ENCODE measurements at places on chromosomes 16 and 17.

DNA sequence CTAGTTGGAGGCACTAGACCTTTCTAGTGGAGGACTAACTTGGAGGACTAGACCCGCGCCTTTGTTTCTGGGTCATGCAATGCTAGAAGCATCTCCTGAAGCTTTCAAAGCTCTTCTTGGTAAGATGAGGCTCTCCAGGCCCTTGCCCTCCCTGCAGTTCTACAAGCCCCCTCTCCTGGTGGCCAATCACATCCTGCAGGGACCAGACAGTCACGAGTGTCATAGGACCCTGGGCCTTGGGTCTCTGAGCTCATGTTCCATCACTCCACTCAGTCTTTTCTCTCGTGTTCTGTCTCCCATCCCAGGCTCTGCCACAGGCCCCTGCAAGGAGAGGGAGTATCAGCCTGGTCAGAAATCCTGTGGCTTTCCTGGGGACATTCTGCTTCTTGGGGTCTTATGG lies 119.6 kb downstream of the CYLD start:
- DNase-seq: no peak

DNA sequence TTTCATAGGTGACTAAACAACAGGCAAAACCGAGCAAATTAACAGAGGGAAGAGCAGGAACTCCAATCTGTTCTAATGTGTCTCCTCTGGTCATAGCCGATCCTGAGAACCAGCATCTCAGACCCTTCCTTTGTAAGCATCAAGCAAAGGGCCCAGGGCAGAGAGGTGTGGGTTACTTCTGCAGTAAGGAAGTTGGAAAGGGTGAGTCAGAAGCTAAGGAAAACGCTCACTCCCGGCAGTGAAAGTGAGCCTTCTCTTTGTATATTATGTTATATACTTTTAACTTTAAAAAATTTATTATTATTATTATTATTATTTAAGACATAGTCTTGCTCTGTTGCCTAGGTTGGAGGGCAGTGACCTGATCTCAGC lies 77.7 kb downstream of the MRM3 start:
- DNase-seq: peak; percentile 39

GRCh38 chr17:67379251-67379630 lies 2.2 kb downstream of the PITPNC1 start:
- no peak for DNase-seq

- no peak for DNase-seq
These were observed 4.5 kb downstream of the TUBD1 start for GRCh38 chr17:59888145-59888750.

DNA sequence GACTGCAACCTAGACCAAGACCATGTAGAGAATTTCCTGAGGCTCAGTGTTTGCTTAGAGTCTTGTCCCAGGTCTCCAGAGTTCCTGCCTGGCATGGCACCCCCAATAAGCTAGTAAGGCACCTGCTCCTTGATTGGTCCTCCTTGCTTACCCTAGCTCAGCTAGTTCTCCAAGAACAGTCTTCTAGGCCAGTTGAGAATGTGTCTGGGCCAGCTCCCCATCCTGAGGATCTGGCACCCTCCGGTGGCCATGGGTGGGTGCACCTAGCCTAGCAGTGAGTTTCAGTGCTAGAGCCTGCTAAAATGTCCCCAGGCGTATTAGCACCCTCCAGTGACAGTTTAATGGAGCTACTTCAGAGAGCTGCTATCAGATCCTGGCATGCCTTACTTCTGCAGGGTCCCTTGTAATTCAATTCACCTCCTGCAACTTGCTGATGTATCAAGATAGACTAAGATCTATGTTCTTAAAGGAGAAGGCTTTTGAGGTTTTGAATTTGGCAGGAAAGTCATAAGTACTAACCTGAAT lies 44.4 kb upstream of the MED13 start:
- peak; percentile 65 for DNase-seq

DNA sequence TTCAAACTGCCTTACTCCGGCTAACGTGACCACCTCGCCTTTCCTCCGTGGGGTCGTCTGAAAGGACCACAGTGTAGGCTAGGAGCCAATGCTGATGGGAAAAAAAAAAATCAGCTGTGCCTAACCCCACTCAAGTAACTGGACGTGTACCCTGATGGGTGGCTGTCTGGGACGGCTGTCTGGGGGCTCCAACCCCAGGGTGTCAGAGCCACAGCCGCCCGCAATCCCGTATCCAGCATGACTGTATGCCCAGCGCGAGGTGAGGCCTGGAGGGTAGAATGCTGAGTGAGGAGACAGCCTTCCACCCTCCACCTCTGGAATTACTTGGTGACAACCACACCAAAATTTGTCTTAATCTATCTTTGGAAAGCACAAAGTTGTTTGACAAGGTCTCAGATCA lies 2.8 kb downstream of the CSNK1D start:
- DNase-seq: no peak

- DNase-seq: peak; percentile 17
These were observed 30.9 kb downstream of the SOCS1 start for GRCh38 chr16:11224894-11225676.

GRCh38 chr16:66159987-66160386 lies 206.5 kb upstream of the CDH5 start:
- DNase-seq: peak; percentile 32
